ENCODE measurements at places on chromosomes 1 and 21.

DNA sequence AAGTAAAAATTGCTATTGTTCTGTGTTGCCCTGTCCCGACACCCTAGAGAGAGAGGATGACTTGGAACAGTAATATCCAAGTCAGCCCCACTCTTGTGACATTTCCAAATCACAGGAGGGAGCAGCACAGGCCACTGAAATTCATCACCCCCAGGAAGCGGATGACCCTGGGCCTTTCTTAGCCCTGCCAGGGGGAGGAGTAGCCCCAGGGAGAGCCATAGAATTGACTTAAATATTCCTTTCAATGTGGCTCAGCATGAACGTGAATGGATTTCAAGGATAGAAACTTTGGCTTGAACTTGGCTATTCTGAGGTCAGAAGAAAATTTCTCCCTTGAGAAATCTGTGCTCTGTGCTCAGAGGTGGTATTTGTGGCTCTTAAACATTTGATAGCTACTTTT, 80.6 kb downstream of the CENPF start:
- DNase-seq, result no peak

DNA sequence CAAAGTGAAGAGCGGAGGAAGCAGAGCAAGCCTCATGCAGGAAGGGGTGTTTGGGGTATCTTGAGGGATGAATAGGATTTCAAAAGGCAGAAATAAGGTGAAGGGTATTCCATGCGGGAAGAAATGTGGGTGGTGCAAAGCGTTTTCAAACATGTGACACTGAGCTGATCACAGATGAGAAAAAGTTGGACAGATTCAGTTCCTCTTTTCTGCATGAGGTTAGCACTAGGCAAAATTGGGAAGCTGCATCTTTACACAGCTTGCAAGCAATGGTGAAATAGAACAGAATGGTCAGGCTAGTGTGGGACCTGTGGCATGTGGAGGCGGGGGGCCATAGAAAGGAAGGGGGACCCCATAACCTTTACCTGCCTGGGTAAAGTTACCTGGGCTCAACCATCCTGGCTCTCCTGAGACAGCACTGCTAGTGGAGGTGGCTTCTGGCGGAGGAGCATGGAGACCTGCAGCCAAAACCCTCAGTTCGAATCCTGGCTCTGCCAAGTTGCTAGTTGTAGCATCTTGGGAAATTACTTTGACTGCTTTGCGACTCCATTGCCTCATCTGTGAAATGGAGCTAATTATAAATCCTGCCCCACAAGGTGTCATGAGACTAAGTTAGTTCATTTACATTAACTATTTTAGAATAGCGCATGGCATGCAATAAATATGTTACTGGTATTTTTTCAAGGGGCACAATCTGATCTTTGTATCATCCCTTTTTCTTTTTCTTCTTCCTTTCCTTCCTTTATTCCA, 16.4 kb downstream of the KCNA10 start:
- no peak for DNase-seq

DNA sequence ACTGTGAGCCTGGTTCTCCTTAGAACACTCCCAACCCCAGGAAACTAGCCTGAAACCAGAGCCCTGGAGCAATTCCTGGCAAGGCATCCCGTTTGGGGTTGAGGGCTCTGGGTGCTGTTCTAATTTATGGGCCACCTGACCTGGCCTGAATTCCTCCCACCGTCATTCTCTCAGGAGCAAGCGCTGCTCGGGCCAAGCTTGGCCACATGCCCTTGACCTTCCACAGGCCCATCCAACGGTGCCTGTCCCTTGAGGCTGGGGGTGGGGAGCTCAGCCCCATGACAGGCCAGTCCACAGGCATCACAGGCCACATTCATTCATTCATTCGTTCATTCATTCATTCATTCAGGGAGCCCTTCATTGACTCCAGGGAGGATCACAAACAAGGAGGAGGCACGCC, 5.3 kb downstream of the PADI2 start:
- no peak for DNase-seq

DNA sequence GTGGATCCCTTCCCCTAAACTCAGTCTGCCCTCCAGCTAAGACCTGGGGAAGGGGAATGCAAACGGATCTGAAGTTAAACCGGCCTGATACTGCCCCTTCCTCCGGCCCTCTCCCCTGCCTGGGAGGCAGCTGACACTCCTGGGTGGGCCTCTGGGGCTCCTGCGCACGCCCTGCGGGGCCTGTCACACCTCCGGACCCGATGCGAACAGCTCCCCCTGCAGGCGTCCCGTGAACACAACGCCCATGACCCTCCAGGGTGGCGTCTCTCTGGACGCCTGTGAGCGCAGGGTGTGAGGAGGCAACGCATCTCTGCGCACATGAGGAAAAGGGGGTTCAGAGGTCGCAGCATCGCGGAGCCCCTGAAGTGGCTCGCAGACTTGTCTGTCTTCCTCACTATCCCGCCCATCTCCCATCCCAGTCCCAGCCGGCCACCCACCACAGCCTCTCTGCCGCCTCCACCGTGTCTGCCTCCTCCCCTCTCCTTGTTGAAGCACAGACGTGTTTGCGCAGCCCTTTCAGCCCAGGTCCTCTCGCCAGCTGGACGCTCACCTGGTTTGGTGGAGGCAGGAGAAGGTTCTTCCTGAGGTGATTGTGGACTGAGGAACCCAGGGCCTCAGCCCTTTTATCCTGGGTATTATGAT, 421 bp upstream of the LCE3A start:
- DNase-seq, result peak; percentile 14

DNA sequence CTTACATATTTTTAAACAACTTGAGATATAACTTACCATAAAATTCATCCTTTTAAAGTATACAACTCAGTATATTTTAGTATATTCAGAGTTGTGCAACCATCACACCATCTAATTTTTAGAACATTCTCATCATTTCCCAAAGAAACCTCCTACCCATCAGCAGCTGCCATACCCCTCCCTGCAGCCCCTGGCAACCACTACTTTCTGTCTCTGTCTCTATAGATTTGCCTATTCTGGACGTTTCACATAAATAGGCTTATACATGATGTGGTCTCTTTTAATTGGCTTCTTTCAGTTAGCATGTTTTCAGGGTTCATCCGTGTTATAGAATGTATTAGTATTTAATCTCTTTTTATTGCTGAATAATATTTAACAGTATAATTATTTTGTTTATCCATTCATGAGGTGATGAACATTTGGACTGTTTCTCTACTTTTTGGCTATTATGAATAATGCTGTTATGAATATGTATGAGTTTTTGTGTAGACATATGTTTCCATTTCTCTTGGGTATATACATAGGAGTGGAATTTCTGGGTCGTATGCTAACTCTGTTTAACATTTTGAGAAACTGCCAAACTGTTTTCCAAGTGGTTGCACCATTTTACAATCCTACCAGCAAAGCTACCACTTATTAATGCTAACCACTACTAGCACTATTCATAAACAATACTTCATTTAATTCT, 29.5 kb downstream of the WDR26 start:
- no peak for DNase-seq

DNA sequence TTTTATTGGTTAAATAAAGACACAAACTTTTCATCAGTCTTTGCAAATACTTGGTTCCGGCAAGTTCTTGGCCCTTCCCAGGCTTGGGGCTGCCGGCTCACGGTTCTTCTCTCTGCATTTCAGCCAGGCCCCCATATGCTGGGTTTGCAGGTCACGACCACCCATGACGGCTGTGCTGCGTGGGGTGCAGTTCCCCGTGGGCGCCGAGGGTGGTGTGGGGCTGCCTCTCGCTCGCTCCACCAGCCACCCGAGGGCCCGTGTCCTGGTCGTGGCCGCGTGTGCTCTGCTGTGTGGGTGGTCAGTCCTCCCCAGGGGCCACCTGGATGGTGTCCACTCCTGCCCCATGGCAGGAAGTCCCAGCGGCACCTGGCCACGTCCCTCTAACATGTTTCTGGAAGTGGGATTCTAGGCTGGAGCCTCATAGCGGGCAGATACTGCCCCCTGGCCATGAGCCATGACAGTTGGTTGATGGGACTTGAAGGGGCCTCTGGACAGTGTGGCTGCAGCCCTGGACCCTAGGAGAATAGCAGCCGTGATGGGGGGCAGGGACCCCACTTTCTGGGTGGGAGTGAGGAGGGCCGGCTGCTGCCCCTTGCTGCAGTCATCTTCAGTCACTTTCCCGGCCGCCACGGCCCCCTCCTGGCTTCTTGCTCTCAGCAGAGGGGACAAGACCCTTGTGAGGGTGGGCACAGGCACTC, 46.3 kb downstream of the SKI start:
- DNase-seq, result no peak

DNA sequence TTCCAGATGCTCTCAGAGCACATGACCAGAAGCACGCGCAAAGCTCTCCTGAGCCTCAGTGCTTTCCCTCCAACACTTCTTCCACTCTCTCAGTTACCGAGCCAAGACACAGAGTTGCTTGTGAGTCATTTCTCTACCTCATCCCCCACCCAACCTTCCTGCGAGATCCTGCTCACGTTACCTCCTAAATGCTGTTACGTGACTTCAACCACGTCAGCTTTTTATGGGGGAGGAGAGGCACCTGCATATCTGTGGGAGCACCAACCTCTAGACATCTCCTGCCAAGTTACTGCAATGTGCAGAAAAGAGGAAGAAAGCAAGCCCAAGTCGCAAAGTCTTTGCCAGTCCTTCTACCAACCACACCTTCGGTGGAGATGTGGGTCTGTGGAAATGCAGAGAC, 27.2 kb upstream of the ERG start:
- DNase-seq, result no peak

- no peak for DNase-seq
Measured at GRCh38 chr1:96978444-96978843, 256.9 kb downstream of the PTBP2 start.

GRCh38 chr1:188194916-188195315, 1366.2 kb downstream of the PLA2G4A start:
- no peak for DNase-seq

DNA sequence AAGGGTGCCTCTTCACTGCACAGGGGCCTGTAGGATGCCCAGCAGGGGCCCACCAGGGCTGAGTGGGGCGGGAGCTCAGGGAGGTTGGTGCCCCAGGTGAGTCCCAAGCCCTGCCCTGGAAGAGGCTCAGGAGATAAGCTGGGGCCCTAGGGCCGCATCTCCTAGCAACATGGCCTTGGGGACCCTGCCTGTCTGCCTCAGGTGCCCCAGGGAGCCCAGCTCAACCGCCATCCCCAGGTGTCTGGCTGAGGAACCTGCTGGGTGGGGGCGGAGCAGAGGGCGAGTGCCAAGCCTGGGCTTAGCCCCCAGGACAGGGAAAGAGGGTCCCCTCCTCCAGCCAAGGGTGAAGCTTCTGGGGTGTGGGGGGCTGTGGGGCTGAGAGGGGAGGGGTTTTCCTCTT, 54.8 kb downstream of the FOXO6 start:
- no peak for DNase-seq

GRCh38 chr1:65167586-65168242, 19.7 kb downstream of the AK4 start:
- no peak for DNase-seq

DNA sequence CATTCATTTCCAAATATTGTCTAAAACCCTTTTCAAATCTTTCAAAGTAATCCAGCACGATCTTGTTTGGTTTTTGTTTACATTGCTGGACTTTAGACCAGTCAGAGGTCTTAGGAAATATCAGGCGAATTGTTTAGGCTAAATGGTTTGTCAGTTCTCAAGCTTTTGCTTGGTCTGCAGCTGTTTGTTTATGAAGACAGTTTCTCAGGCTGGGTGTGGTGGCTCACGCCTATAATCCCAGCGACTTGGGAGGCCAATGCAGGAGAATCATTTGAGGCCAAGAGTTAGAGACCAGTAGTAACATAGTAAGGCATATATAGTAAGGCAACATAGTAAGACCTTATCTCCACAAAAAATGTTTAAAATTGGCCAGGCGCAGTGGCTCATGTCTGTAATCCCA, 77.5 kb downstream of the DNTTIP2 start:
- DNase-seq, result no peak

DNA sequence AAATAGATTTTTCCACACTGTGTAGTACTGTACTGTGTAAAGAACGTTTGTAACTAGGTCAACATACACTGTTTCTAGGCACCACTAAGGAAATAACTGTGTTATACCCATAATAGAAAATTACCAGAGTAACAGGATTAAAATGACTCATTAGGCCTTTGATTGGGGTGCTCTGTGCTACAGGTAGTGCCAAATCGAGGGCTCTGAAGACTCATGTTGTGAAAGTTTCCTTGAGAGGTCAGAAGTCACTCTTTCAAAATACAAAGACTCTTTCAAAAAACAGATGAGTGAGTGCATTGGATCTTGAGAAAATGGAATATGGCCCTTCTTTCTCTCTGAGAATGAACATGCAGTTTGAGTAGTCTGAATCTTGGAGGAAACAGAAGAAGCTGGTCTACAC, 143.0 kb downstream of the MRPL39 start:
- DNase-seq, result peak; percentile 49

DNA sequence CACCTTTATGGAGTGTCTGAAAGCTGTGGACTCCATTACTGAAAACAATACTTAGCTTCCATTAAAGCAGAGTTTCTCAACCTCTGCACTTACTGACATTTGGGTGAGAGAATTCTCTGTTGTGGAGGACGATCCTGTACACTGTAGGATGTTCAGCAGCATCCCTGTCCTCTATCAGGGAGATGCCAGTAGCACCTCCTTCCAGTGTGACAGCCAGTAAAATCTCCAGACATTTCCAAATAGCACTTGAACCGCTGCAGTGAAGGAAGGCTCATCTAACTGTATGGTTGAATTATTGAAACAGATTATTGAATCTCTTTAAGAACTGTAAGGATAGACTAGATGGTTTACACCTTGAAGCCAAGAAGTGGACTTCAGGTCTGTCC, 3.1 kb downstream of the PRDM2 start:
- DNase-seq, result no peak

DNA sequence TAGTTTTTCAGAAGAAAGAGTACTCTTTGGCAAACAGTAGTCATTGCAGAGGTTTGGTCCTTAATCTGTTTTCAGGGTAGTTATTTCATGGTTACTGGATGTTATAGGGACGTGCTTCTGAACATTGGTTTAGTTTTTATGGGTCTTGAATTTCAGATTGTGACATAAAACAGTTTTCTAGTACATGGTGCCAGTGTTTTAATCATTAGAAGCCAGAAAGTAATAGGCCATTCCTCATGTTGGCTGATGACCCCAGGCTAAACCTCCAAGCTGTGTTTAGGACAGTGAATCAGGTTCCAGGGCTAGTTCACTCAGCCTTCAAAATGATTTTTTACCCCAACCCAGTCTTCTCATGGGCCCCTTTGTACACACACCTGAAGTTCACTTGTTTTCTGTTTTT, 73.3 kb downstream of the OLFML2B start:
- DNase-seq, result no peak

GRCh38 chr21:40070871-40071270, 203.6 kb downstream of the PCP4 start:
- no peak for DNase-seq

GRCh38 chr1:233668146-233668724, 54.3 kb downstream of the KCNK1 start:
- DNase-seq, result no peak

- no peak for DNase-seq
Measured at GRCh38 chr1:163785868-163786405, 464.2 kb downstream of the NUF2 start.

DNA sequence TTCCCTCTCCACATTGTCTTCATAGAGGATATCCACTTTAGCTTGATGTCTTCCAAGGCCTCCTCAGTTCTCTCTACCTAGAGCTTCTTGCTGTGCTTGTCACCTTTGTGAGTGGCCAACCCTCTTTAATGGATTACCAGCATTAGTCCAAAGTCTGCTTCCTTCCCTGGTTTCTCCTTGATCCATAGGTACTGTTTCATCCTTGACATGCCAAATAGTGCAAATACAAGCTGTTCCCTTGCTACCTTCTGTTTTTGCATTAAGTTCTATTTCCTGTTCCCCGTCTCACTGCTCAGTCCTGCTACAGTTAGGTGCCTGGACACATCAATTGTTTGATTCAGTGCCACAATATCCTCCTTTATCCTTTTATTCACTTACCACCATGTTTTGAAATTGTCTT, 19.2 kb downstream of the MAST2 start:
- DNase-seq, result no peak

- no peak for DNase-seq
Measured at GRCh38 chr1:3924186-3924824, 24.2 kb upstream of the C1orf174 start.

All from stimulated activated naive CD8-positive, alpha-beta T cell treated with anti-CD3 and anti-CD28 coated beads, Interleukin-15, amount 100 ng/mL, for 72 hours (primary cell).